ENCODE measurements at places on chromosomes 2 and 18. TPM values are rescaled to one million over a fixed set of nuclear protein-coding genes. Genes with fewer than 3 reads are reported as not detected.

The CD8B2 gene
- total RNA-seq, result not detected

The SULT1C2 gene
- total RNA-seq, result not detected

The UCN gene
- 2.2 TPM for total RNA-seq

The B3GNT7 gene
- total RNA-seq, result not detected

The TM4SF20 gene
- total RNA-seq, result not detected

The SDC1 gene
- 0.33 TPM for total RNA-seq

The FRZB gene
- not detected for total RNA-seq

The CAPN14 gene
- 0.35 TPM for total RNA-seq

The ADD2 gene
- 1.3 TPM for total RNA-seq

The PARD3B gene
- total RNA-seq, result 0.23 TPM

The LOXHD1 gene
- not detected for total RNA-seq

The CKAP2L gene
- 66.3 TPM for total RNA-seq

The ANKRD30BL gene
- total RNA-seq, result not detected

The APOB gene
- total RNA-seq, result not detected

The UPP2 gene
- total RNA-seq, result not detected

The HRH4 gene
- 0.43 TPM for total RNA-seq

The PGAP1 gene
- 63.6 TPM for total RNA-seq

The OSBPL1A gene
- 0.93 TPM for total RNA-seq

The COL4A4 gene
- 0.10 TPM for total RNA-seq

The GLI2 gene
- total RNA-seq, result 0.75 TPM

The CBLN2 gene
- not detected for total RNA-seq

The SLC38A11 gene
- total RNA-seq, result not detected

The YPEL5 gene
- 51.2 TPM for total RNA-seq

The STK36 gene
- 17.6 TPM for total RNA-seq

The SH3RF3 gene
- 0.45 TPM for total RNA-seq

The HSPE1 gene
- 92.6 TPM for total RNA-seq

The CHRND gene
- total RNA-seq, result not detected

The STAT4 gene
- 122 TPM for total RNA-seq

All from activated CD4-positive, alpha-beta memory T cell treated with anti-CD3 and anti-CD28 coated beads, Interleukin-2, amount 10 ng/mL, durations not matched to agents 7 days and 5 days (primary cell).